ENCODE measurements at places on chromosomes 13 and 19.

DNA sequence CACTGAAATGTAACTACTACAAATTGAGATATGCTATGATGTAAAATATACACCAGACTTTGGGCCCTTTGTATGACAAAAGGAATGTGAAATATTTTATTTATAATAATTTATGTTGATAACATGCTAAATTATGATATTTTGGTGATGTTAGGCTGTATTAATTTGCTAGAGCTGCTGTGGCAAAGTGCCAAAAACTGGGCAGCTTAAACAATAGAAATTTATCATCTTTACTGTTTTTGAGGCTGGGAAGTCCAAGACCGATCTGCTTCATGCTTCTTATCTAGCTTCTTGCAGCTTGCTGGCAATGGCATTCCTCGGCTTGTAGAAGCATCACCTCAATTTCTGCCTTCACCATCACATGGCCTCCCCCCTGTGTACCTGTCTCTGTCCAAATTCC is 245.0 kb downstream of the GPC5 start:
- DNase-seq: no peak

GRCh38 chr13:93248627-93249047 is 22.0 kb downstream of the GPC6 start:
- DNase-seq: no peak

DNA sequence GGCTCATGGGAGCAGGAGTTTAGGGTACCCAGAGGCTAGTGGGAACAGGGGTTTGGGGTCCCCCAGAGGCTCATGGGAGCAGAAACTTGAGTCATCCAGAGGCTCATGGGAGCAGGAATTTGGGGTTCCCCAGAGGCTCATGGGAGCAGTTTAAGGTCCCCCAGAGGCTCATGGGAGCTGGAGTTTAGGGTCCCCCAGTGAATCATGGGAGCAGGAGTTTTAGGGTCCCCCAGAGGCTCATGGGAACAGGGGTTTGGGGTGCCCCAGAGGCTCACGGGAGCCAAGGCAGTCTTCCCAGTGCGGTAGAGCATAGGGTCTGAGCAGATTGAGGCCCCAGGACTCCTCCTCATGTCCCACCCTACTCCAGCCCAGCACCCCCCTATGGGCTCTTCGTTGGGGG is 8.6 kb upstream of the FLT3LG start:
- DNase-seq: no peak

DNA sequence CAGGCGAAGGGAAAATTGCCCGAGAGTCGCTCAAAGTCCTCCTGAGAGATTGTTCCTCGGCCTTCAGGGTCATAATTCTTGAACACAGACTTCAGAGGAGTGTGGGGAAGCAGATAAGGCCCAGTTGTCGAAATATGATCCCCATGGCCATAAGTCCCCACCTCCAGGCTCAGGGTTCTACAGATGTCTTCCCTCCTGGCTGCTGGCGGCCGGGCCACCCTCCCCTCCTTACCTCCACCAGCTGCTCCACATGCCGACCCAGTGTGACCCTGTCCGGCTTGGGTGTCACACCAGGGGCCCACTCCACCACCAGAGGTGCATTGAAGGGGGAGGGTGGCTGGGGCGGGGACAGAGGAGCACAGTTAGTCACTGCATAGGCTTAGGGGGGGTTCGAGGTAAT is 10.1 kb downstream of the FAM98C start:
- DNase-seq: no peak

GRCh38 chr19:48629599-48630295 is 7.4 kb downstream of the DBP start:
- DNase-seq: no peak

DNA sequence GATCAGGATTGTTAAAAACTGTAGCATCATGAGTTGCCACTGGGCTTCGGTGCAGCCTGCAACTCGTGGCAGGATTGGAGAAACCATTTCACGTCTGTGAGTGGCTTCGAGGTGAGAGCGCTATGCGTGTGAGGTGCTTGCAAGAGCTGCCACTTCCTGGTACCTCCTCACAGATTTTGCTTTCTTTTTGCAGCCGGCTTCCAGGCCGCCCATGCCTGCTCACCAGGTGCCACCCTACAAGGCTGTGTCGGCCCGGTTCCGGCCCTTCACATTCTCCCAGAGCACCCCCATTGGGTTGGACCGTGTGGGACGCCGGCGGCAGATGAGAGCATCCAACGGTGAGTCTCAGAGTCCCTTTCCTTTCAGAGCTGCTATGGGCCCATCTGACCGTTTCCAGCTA is 57.9 kb upstream of the C1QTNF9 start:
- DNase-seq: peak; percentile 66

DNA sequence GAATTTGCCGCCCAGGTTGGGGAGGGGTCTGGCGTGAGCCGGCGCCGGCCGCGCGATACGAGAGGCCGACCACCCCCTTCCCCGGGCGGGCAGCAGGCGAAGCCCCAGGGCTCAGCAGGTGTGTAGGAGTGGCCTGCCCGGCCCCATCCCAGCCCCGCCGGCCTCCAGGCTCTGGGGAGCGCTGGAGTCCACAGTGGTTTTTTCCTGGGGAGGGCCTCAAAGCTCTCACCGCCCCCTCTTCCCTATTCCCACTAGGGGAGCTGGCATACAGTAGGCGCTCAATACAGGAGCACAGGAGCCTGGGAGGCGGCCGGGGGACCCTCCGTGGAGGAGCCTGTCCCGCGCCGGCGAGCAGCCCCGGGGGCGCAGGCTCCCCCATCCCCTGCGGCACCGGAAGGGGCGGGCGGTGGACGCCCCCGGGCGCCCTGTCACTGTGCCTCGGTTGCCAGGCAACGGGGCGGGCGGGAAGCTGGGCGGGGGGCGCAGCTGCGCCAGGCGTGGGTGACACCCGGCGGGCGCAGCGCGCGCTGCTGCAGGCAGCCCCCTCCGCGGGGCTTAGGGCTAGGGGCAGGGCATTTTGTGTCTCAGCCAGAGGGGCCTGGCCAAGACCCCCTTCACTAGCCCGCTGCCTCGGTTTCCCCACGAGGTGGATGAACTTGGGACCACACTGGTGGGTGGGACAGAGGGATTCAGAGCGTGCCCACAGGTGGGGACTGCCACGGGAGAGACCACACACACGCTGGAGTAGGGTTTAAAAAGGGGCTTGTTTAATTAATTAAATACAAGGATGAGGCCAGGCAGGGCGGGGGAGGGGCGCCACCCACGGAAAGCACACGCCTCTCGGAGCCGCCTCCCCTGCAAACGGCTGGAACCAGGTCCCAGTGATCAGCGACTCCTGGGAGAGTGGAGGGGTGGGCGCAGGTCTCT is 3.6 kb upstream of the REXO1 start:
- no peak for DNase-seq

GRCh38 chr13:80359414-80359777 is 18.5 kb upstream of the SPRY2 start:
- DNase-seq: no peak

GRCh38 chr13:77513719-77514335 is 21.7 kb upstream of the SCEL start:
- DNase-seq: no peak

DNA sequence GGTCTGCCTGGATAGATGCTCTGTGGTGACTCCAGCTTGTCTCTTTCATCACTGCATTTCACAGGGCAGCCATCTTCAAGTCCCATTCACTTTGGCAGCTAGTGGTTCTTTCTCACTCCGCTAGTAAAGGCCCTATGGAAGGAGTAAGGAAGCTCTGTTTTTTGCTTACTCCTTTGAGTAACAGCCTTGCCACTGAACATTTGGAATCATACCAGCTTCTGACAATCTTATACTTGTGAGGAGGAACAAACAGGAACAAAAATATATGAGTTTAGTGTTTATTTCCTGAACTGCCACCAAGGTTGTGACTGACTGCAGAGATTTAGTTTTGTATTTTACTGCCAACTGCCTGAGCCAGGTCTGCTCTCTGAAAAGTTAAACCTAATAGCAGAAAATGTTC is 38.7 kb downstream of the KCTD4 start:
- DNase-seq: no peak

DNA sequence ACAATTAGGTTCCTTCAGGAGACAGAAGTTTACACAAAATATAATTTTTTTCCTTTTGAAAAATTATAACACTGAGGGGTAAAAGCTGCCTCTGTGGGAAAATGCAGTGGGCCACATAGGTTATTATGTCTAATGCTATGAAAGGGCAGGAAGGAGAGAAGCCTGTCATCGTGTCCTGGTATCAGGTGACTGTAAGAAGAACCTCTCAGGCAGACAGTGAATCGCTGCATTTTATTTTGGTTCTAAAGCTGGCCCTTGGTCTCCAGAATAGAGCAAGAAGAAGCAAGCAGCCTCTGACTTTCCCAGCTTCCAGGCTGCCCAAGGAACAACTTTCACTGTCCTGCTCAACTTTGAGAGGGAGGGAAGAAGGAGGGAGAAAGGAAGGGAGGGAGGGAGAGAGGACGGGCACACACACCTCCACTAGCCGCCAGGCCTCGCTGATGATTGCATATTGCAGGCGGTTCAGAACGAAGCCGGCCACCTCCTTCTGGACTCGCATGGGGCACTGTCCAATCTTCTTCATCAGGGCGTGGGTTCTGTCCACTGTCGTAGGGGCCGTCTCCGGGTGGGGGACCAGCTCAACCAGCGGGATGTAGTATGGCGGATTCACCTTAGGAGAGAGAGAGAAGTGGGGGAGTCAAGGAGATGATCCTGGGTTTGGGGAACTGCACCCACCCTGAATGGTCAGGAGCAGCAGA is 93.8 kb downstream of the CRYL1 start:
- no peak for DNase-seq

- DNase-seq: no peak
Measured at GRCh38 chr19:42201489-42202289, 15.8 kb downstream of the DEDD2 start.

- DNase-seq: no peak
Measured at GRCh38 chr13:21079221-21079620, 17.8 kb upstream of the LATS2 start.
